ENCODE measurements at places on chromosomes 7 and 10. TPM values are rescaled to one million over a fixed set of nuclear protein-coding genes. Genes with fewer than 3 reads are reported as not detected.

The NYAP1 gene
- total RNA-seq = 0.50 TPM

The VPS37D gene
- total RNA-seq = 2.0 TPM

The ACBD7 gene
- total RNA-seq = 1.3 TPM

The WDFY4 gene
- total RNA-seq = 9.3 TPM

The WIPF3 gene
- not detected for total RNA-seq
